Fibroblast of the conjunctiva (primary cell): ENCODE measurements at places on chromosomes 12 and 14.

DNA sequence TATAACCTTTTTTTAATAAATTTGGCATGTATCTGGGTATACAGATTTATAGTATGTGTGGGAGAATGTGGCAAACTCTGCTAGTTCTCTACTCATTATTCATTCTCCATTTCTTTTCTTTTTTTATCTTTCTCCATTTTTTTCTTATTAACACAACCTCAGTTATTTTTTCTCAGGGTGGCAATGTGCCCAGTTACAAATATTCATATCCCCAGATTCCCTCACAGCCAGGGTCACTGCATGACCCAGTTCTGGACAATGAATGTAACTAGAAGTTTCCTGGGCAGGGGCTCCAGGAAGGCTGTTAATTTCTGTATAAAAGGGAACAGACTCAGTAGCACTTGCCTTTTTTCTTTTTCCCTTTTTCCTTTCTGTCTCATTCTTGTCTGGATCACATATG lies 95.6 kb downstream of the VCPKMT start:
- no peak for DNase-seq

DNA sequence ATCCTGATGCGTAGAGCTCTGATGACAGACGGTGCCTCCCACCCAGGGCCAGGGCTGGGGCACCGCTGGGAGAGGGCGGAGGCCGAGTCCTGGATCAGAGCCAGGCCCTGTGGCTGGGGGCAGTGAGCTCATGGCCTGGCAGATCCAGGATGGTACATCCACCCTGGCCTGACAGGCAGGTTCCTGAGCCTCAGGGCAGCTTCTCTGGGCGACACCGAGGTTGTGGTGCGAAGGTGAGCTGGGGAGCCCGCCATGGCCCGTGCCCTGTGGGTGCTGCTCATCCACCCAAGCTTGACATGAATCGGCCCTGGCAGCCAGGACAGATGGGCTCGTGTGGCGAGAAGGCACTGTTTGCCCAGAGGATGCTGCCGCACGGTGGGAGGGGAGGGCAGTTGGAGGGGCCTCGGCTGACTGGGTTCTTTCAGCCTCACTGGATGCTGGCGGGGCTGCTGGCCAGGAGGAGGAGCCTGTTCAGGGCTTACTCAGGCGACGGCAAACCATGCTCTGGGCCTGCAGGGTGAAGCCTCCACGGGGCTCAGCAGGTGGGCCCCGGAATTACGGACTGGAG lies 16.6 kb downstream of the LRTM2 start:
- no peak for DNase-seq

DNA sequence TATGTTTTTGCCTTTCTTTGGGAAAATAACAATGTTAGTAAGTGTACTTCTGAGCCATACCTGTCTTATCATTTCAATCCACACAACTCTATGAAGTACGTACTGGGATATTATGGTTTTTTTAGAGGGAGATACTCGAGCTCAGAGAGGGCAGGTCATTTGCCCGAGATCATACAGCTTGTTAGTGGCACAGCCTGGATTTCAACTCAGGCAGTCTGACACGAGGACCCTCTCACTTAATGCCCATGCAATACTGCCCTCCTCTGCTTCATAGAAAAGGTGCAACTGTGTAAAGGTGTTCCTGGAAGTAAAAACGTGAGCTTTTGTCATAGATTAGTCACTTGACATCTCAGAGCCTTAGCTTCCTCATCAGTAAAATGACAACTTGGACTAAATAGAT lies 128.0 kb downstream of the NDUFA12 start:
- DNase-seq, result peak; percentile 10

DNA sequence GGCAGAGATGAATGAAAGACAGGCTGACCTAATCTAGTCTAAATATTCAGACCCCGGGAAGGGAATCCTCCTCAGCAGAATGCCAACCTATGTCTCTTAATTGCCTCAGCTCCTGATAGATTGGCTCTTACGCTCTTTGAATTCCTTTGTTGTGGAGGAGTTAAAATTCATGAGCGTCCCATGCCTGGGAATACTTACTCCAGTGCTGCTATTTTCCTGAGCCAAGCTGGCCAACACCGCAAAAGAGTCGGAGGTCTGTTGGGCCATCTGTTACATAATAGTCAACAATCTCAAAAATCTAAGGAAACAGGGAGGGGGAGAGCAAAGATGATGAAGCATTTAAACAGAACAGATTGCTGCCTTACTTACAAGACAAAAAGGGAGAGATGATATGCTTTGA lies 182.8 kb downstream of the ASCL1 start:
- no peak for DNase-seq

- DNase-seq, result peak; percentile 47
These were observed 72.2 kb downstream of the FBXW8 start for GRCh38 chr12:116982791-116983411.

DNA sequence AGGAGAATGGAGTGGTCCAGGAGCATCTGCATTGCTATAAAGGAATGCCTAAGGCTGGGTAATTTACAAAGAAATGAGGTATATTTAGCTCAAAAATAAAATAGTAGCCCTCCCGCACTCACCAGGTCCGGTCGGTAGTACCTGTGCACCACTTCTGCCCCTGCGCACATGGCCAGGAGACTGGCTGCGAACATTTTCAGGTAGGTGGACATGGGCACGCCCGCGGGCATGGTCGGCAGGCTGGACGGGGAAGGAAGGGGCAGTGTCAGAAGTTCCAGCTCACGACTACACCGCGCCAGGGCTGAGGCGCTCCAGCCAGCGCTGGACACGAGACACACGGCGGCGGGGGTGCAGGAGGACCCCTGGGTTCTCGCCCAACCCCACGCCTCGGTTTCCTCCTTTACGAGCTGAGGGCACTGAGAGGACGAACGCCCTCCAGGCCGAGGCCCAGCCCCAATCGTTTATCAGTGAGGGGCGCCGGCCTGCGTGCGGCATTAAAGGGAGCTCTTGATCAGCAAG lies 9.1 kb upstream of the TDG start:
- no peak for DNase-seq

DNA sequence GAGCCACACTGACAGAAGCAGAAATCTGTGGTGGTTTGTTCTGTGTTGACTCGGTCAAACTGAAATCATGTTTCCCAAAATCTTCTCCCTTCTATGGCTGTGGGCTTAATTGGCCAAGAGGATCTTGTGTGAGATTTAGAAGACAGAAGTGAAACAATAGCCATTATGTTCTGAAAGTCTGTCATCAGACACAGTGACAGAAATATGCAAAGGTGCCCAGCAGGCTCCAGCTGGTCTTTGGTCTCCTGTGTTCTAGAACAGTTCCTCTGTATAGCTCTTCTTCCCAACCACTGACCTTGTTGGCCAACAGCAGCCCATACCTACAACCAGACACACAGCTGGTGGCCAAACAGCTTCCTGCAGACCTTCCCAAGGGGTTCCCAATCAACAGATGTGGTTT lies 25.0 kb upstream of the COCH start:
- no peak for DNase-seq

- no peak for DNase-seq
These were observed 298.1 kb downstream of the MED13L start for GRCh38 chr12:115979351-115979750.

- no peak for DNase-seq
These were observed 371 bp downstream of the CHD8 start for GRCh38 chr14:21455592-21455911.

DNA sequence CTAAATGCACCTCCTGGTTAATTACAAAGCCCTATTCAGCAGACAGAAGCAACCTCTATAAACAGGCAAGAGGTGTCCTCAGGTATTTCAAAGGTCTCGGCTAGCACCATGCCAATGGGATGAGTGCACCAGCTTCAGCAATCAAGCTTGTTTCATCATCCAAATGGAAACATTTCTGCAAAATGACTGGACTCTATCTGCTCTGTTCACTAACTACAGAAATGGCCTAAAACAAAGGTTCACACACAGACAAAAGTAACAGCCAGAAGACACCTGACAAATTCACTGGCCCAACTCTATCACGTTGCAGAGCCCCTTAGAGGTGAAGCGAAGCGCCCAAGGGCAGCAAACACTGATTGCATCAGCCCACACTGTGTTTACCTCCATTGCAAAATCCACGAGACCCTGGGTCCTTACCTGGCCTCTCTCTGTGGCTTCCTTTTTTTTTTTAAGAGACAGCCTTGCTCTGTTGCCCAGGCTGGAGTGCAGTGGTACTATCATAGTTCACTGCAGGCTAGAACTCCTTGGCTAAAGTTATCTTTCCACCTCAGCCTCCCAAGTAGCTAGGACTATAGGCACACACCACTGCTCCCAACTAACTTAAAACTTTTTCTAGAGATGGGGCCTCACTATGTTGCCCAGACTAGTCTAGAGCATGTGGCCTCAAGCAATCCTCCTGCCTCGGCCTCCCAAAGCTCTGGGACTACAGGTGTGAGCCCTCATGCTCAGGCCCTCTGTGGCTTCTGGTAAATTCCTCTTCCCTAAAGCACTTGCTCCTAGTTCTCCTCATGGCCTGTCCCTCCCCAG lies 8.5 kb upstream of the SYNE3 start:
- no peak for DNase-seq

- DNase-seq, result no peak
These were observed 193.7 kb upstream of the FRMD6 start for GRCh38 chr14:51457843-51458562.

GRCh38 chr14:74434294-74434693 lies 8.3 kb upstream of the SYNDIG1L start:
- no peak for DNase-seq
